ENCODE measurements at places on chromosomes 11 and 22.

DNA sequence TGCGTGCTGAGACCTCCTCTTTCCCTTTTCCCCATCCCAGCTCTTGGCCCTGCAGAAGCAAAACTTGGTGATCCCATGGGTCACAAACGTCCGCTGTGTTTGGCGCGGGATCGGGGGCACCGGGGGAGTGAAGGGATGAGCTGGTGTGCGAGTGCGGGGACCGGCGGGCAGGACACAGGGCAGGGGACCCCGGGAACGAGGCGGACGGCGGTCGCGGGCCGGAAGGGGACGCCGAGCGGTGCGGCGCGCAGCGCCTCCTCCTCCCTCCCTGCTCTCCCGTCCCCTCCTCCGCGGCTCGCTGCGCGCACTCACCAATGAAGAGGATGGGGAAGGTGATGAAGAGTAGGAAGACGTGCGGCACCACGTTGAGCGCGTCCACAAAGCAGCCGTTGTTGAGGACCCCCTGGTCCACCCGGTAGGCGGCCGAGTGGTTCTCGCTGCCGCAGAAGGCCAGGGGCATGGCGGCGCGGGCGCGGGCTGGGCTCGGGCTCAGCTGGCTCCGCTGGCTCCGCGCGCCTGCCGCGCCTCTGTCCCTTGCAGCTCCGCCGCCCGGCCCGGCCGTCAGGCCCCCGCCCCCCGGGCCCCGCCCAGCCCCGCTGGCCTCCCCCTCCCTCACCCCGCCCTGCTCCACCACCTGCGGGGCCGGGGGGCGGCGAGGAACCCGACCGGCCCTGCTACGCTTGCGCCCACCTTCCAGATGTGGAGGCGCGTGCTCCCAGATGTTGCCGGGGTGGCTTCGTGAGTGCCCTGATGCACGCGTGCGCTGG lies at the start of gene ABCC8:
Gene ABCC8 (minus strand): TSS at position 529 of the 767 bp plus-strand sequence. CDS start 69 bp downstream, at position 460.
- DNase-seq = no peak

- DNase-seq = no peak
Measured at GRCh38 chr11:8375460-8375859, 111.8 kb upstream of the LMO1 start.

GRCh38 chr11:3106736-3107524 lies 49.7 kb upstream of the CARS1 start:
- DNase-seq = no peak

GRCh38 chr11:93117565-93117964 lies 80.2 kb downstream of the SLC36A4 start:
- no peak for DNase-seq

GRCh38 chr11:70500076-70500847 lies 101.9 kb downstream of the CTTN start:
- DNase-seq = no peak

- no peak for DNase-seq
Measured at GRCh38 chr22:49568751-49569285, 258.9 kb downstream of the BRD1 start.

- DNase-seq = no peak
Measured at GRCh38 chr11:14583252-14584034, 60.2 kb upstream of the PDE3B start.

DNA sequence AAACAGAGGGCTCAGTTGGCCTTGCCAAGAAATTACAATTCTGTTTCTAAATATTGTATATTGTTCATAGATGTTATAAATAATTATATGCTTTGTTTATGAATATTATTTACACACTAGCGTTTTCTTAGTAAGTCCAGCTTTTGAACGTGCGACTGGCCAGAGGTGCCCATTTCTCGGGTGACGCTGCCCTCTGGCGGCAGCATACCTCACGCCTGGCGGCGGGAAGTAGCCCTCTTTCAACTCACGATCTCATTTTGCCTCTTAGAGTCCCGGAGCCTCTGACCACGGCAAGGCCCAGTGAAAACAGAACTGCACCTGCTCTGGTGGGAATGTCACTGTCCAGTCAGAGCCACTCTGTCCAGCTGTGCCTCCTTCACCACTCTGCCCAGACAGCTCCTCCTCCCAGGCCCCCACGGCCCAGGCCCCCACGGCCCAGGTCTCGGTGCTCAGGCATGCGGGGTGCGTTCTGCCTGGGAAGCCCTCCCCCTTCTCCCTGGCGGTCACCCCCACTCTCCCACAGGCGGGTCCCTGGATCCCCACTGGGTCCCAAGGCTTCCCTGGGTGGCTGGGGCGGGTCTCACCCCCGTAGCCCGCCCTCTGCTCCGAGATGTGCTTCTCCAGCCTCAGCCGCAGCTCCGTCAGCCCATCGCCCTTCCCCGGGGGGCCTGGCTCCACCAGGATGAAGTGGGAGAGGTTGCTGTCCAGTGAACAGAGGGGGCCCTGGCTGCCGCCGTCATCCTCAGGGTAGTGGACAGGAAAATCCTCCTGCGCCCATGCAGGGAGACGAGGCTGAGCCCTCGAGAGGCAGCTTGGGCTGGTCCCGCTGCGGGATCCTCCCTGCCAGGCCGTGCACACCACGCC lies 19.3 kb downstream of the TSSC4 start:
- peak; percentile 28 for DNase-seq

DNA sequence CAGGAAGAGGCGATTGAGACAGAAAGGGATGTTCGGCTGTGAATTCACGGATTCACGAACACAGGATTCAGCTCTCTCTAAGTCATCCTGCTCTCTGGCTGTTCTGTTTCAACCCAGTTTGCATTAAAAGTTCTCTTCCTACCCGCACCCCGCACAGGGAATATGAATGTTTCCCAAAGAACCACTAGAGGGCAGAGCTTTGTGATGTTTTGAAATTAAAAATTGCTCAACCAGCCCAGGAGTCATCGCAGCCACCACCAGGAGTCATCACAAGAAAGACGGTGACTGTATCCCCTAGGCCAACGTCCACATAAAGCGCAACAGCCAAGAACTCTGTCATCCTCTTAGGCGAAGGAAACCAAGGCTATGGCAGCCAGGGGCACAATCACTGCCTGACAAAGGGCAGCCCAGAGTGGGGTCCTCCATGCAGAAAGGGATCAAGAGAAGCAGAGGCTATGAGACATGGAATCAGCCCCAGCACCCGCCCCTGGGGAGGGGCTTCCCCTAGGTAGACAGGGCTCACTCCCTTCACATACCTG lies 122.4 kb downstream of the WT1 start:
- DNase-seq = no peak

DNA sequence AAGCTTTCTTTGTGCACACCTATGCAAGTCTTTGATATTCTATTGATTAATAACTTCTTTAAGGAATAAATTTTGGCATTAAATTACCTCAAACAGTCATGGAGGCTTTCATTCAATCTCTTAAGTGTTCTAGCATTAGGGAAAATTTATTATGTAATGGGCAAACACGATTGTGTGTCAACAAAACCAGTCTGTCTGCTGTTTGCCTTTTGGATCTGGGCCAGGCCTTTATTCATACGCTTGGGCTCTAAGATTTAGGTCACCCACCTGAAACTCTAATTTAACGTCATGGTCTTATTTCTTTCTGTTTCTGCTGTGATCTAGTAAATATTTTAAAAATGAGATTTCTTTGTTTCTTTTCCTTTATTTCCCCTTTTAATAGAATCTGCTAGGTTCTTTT lies 1270.6 kb downstream of the LRRC4C start:
- DNase-seq = no peak

DNA sequence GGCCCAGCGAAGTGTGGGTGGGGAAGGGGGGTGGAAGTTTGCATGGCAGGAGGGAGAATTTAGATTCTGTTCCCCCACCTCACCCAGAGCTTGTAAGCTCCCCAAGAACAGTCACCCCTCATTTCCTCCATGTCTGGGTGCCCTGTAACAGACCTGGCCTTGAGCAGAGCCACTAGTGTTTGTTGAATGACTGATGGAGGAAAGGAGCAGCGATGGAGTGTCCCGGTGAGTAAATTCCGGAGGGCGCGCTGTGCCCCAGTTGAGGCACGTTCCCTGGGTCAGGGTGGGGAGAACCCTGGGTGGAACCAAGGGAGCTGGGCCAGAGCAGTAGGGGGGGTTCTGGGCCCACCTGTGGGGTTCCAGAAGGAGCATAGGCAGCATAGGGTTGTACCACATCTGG lies 827 bp downstream of the NAALADL1 start:
- DNase-seq = no peak

GRCh38 chr11:69449320-69450063 lies 32.0 kb upstream of the LINC01488 start:
- no peak for DNase-seq

GRCh38 chr22:32619614-32620426 lies 145.2 kb downstream of the FBXO7 start:
- peak; percentile 65 for DNase-seq

DNA sequence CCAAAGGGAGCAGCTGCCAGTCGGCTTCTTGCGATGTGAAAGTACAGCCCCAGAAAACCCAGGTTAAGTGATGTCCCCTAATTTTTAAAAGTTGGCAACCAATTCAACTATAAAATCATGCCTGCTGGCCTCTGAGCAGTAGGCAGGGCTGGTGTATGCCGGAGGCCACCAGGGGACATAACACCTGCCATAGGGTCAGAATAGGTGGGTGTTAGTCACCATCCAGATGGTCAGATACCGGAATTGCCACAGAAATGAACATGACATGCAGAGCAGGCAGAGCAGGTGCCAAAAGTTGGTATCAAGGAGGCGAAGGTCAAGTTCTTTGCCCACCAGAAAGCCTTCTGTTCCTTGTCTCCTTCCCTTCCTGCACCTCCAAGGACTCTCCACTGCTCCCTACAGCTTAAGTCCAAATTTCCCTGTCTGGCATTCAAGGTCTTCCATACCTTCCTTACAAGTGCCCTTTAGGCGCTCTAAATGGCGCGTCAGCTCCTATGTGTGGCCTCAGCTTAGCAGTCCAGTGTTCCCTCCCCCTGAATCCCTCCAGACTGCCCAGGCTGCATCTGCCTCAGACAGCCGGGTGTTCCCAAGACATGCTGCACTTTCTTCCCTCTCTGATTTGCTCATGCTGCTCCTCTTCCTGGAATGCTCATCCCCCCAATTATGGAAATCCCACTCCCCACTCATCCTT lies 45.1 kb downstream of the PTPRJ start:
- no peak for DNase-seq

DNA sequence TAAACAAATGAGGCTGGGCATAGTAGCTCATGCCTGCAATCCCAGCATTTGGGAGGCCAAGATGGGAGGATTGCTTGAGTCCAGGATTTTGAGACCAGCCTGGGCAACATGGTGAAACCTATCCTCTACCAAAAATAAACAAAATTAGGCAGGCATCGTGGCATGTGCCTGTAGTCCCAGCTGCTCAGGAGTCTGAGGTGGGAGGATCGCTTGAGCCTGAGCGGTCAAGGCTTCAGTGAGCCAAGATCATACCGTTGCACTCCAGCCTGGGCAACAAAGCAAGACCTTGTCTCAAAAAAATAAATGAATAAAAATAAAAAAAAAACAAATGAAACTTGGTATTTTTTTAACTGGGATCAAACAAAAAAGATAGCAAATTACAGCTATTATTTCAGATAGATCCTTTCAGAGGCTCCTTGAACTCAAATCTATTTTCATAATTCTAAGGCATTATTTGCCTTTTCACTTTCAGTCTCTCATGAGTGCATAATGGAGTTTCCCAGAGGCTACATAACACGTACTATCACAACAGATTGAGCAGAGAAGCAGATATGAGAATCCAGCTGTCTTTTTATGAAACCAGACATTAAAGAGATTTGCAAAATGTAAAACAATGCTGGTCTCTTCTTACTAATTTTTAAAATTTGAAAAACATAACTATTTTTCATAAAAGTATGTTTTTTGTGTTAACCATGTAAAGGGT lies 23.1 kb downstream of the DDIAS start:
- no peak for DNase-seq

DNA sequence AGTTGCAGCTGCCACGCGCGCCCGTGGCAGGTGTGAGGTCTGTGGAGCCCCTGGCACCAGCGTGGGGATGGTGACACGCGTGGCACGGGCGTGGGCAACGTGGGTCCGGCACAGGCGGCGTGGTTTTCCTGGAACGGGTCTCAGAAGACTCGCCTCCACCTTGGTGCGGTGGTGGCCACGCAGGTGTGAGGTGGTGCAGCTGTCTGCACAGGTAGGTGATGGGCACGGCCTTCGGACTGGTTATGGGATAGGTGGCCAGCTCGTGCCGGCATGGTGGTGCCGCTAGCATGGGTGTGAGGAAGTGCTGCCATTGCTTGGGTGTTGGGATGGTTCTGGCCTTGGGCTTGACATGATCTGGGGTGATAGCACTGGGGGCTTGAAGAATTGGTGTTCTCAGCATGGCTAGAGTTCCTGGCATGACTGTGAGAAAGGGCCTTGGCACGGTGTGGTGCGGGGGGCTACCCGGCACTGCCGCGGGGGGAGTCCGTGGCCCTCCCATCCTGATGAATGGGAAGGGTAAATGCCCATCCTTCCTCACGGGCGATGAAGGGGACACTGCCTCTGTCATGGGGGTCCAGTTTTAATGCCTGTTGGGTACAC lies 531 bp downstream of the DAGLA start:
- no peak for DNase-seq

DNA sequence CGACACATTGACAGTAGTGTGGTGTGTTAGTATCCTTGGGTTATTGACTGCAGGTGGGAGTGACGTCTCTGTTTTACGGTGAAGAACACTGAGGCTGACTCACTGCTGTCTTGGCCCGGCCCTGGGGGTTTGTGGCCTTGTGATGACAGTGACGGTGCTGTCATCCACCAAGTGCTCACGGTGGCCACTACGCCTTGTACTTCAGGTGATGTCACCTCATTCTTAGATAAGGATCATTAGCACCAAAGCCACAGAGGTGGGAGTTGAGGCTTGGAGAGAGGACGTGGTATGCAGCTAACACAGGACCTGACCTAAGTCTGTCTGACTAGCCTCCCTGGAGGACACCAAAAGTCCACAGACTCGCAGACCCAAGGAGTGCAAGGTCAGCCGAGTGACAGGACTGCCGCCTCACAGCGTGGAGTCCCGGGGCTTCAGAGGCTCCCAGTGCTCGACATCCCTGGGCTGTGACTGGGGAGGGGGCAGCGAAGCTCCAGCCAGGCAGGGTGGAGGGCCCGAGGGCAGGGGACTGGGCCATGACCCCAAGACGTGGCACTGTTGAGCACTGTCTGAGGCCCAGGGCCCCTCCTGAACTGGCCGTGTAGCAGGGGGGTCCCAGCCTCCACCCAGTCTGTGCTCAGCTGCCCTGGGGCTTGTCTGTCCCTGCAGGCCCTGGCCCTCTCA lies 56.5 kb downstream of the NAT10 start:
- no peak for DNase-seq

DNA sequence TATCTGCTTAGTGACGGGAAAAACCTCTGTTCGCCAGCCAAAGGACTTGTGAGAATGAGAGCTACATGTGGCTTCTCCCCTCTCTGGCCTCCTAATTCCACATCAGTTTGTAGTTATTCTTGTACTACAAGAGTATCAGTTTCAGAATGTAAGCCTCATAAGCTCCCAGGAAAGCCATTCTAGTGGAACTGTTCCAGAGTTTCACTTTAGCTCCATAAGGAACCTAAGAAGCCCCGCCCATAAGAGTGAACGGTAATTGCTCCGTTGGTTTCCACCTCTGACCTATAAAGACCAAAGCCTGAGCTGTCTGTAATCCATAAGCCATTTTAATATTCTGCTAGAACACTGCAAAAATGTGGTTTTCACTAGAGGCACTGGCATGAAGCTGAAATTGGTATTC lies 53.0 kb downstream of the SIK3 start:
- peak; percentile 53 for DNase-seq
